ENCODE measurements at places on chromosomes 16 and 17.

DNA sequence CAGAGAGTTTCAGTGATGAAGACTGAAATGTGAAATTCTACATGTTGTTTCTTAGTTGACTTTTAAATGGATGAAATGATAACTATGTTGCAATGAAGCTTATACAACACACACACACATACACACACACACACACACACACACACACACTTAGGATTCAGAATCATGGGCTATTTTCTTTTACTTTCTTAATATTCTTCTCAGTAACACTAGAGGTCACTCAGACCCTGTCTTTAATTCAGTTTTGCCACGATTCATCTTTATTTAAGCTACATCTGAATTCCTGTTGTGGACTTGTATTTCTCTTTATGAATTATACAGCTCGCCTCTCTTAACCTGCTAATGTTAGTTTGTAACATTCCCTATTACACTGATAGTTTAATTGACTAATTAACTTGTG lies 109.6 kb upstream of the GOT2 start:
- DNase-seq: peak; percentile 32

GRCh38 chr16:50389900-50390299 lies 21.1 kb upstream of the BRD7 start:
- DNase-seq: no peak

- peak; percentile 78 for DNase-seq
Observed at GRCh38 chr17:34252444-34253138, 2.5 kb upstream of the CCL2 start.

DNA sequence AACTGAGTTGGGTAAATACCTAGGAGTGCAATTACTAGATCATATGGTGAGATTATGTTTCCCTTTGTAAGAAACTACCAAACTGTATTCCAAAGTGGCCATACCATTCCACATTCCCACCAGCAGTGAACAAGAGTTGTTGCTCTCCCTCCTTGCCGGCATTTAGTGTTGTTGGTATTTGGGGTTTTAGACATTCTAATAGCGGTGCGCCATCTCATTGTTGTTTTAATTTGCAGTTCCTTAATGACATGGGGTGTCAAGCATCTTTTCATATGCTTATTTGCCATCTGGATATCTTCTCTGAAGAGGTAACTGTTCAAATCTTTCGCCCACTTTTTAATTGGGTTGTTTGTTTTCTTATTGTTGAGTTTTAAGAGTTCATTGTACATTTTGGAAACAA lies 164.2 kb upstream of the LHX1 start:
- DNase-seq: no peak

Measured in suppressor macrophage (primary cell).